Esophagus squamous epithelium (tissue), 5 donors: ENCODE measurements at places on chromosomes 5 and 9. TPM values are rescaled to one million over a fixed set of nuclear protein-coding genes. Genes with fewer than 3 reads are reported as not detected.

The SOWAHA gene
- not detected for total RNA-seq

The PDLIM4 gene
- 25.6 TPM for total RNA-seq

The RAB3C gene
- not detected for total RNA-seq

The PCDHGA6 gene
- total RNA-seq = 0.76 TPM

The LMNB1 gene
- total RNA-seq = 13.7 TPM

The ELOVL7 gene
- 4.0 TPM for total RNA-seq

The VCP gene
- 160 TPM for total RNA-seq

The PGM5 gene
- total RNA-seq = 112 TPM

The ESM1 gene
- total RNA-seq = not detected

The UBTD2 gene
- total RNA-seq = 12.4 TPM

The CD72 gene
- not detected for total RNA-seq

The ZFP37 gene
- 0.88 TPM for total RNA-seq

The BSPRY gene
- total RNA-seq = 50.1 TPM

The FBP1 gene
- total RNA-seq = 0.19 TPM

The CAVIN4 gene
- total RNA-seq = 0.38 TPM

The LVRN gene
- total RNA-seq = 2.1 TPM

The MYMK gene
- total RNA-seq = not detected

The MEIKIN gene
- total RNA-seq = not detected

The NUTM2G gene
- total RNA-seq = not detected

The CNTLN gene
- 0.80 TPM for total RNA-seq

The CBY3 gene
- not detected for total RNA-seq

The AGXT2 gene
- total RNA-seq = not detected

The TNFSF8 gene
- 0.34 TPM for total RNA-seq

The GCNT4 gene
- total RNA-seq = 2.3 TPM

The PCDHGB3 gene
- total RNA-seq = 2.5 TPM

The MSX2 gene
- 1.6 TPM for total RNA-seq

The LPAR1 gene
- total RNA-seq = 59.5 TPM

The NXNL2 gene
- not detected for total RNA-seq

The AIF1L gene
- total RNA-seq = 71.6 TPM

The HIGD2A gene
- 78.5 TPM for total RNA-seq
